Heart right ventricle (tissue), 16 donors: ENCODE measurements at places on chromosomes 5 and 9.

GRCh38 chr9:84266087-84266561, 74.4 kb downstream of the SLC28A3 start:
- DNase-seq: no peak

DNA sequence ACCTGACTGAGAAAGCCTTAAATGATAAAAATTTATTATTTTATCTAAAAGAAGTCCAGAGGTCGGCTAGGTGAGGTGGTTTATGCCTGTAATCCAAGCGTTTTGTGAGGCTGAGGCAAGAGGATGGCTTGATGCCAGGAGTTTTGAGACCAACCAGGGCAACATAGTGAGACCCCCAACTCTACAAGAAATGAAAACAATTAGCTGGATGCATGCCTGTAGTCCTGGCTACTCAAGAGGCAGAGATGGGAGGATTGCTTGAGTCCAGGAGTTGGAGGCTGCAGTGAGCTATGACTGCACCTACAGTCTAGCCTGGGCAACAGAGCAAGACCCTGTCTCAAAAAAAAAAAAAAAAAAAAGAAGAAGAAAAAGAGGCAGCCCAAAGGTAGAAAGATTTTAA, 179.9 kb upstream of the KIF2A start:
- no peak for DNase-seq

DNA sequence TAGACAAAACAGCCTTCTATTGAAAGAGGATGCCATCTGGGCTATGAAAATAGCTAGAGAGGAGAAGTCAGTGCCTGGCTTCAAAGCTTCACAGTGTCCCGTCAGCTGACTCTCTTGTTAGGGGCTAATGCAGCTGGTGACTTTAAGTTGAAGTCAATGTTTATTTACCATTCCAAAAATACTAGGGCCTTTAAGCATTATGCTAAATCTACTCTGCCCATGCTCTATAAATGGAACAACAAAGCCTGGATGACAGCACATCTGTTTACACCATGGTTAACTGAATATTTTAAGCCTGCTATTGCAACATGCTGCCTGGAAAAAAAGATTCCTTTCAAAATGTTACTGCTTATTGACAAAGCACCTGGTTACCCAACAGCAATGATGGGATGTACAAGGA, 309.1 kb downstream of the NTRK2 start:
- DNase-seq: no peak

GRCh38 chr9:96209407-96210271, 92.3 kb downstream of the HSD17B3 start:
- no peak for DNase-seq

GRCh38 chr5:141186897-141187512, at the start of gene PCDHB9:
PCDHB9 (plus strand) TSS chr5:141187161; CDS start chr5:141187319, 158 bp downstream.
- DNase-seq: no peak

- no peak for DNase-seq
These were observed 34.0 kb downstream of the GLT6D1 start for GRCh38 chr9:135605238-135605781.
